GM12864 (cell line): ENCODE measurements at places on chromosomes 3 and 15.

DNA sequence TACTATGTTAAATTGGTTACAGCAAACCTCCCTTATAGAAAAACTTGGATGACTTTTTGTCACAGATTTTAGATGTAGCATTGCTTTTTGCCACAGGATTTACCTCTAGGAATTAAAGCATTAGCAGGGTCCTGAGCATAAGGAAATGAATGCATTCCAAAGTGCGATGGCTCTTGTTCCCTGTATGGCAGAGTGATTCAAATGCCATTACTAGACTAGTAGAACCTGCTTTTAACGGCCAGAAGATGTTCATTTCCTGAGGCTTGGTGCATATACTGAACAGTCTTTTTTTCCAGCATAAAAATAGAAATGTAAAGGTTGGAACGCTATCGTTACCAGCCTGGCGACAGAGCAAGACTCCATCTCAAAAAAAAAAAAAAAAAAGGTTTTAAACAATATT, 59.4 kb downstream of the WNT5A start:
- no peak for DNase-seq

- DNase-seq = no peak
Measured at GRCh38 chr3:158671821-158672214, 630 bp downstream of the LXN start.

DNA sequence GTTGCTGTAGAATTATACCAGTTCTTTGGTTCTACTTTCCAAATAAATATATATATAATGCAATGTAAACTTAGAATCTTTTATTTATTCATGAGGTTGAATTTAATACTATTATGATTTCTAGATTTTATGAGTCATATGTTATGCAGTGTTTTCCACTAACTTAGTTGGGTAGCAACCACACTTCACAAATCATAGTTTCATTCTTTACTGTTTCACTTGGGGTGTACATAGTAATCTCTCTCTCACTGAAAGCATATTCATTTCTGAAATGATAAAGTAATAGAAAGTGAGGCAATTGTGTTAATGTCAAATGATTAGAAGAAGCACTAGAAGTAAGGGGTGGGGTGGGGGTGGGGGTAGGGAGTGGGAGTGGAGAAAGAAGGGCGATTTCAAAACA, 52.6 kb downstream of the IQCH start:
- DNase-seq = no peak

DNA sequence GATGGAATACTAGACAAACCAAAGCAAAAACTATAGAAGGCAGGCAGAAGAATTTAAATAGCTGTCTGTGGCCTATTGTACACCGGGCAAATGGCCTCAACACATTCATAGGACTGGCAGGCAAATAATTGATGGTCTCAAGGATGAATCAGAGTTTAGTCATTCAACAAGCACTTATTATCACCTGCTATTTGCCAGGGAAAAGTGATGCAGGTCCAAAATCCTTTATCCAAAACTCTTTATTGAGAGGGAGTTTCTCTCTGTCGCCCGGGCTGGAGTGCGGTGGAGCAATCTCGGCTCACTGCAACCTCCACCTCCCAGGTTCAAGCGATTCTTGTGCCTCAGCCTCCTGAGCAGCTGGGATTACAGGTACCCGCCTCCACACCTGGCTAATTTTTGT, 2.3 kb downstream of the EIF2AK4 start:
- DNase-seq = no peak

DNA sequence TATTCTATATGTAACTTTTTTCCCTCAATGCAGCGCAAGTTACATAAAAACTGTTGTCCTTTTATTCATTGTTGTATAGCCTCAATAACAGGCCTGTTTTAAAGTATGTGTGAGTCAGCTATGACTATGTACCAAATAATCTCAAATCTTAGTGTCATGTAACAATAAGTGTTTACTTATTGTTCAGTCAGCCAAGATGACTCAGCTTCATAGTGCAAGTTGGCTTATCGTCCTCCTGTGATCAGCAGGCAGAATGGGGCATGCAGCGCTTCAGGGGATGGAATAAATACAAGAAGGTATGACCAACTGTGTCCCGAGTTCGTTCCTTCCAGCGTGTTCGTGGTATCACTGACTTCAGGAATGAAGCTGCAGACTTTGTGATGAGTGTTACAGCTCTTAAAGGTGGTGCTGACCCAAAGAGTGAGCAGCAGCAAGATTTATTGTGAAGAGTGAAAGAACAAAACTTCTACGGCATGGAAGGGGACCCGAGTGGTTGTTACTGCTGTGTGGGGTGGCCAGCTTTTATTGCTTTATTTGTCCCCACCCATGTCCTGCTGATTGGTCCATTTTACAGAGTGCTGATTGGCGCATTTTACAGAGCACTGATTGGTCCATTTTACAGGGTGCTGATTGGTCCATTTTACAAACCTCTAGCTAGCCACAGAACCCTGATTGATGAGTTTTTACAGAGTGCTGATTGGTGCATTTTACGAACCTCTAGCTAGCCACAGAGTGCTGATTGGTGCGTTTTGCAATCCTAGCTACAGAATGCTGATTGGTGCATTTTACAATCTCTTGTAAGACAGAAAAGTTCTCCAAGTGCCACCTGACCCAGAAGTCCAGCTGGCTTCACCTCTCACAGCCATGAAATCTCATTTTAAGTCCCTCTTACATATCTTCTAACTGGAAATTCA, 1016.0 kb downstream of the MCTP2 start:
- DNase-seq = no peak

DNA sequence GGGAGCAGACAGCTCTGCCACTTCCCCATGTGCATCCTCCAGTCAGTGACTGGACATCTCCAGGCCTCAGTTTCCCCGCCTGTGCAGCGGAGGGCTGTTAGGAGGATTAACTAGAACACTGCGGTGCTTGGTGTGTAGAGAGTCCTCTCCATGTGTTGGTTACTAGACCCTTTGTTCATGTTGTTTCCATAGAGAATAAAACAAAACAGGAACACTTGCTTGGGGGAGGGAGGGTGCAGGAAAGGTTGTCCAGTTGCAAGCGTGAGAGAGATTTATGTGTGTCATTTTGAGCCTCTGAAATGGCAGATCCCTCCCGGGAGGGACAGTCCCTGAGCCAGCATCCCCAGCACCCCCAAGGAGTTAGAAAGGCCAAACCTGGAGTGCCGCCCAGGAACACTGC, 184.0 kb upstream of the LYSMD4 start:
- DNase-seq = no peak

- no peak for DNase-seq
Measured at GRCh38 chr15:67097930-67098740, 32.7 kb downstream of the SMAD3 start.

GRCh38 chr3:140470962-140471361, 206.9 kb upstream of the TRIM42 start:
- DNase-seq = no peak
